ENCODE measurements at places on chromosomes 6 and 20. TPM values are rescaled to one million over a fixed set of nuclear protein-coding genes. Genes with fewer than 3 reads are reported as not detected.

The CHMP4B gene
- 34.3 TPM for total RNA-seq

The POLR1H gene
- 32.4 TPM for total RNA-seq

The CTCFL gene
- 0.42 TPM for total RNA-seq

The PARD6B gene
- 4.8 TPM for total RNA-seq

The CCN2 gene
- 3.1 TPM for total RNA-seq

The CPXM1 gene
- total RNA-seq, result 0.98 TPM

The COL12A1 gene
- 1.1 TPM for total RNA-seq

The VNN1 gene
- not detected for total RNA-seq

The FAM217A gene
- not detected for total RNA-seq

DNA sequence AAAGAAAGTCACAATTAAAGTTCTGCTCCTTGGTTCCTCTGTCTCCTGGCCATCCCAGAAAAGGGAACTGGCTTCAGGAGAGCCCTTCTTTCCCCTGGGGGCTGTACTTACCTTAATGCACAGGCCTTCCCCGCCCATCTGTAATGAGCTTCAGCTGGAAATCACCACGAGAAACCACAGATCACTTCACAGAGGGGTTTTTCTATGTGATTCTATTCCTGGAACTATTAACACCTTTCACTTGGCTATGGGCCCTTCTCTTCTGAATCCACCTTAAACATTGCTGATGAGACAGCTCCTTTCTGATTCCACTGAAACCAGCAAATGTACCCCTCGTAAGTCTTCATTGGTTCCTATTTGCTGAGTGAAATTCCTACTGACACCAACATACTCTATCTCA lies 80.7 kb downstream of the FOXF2 start:
- DNase-seq, result no peak

DNA sequence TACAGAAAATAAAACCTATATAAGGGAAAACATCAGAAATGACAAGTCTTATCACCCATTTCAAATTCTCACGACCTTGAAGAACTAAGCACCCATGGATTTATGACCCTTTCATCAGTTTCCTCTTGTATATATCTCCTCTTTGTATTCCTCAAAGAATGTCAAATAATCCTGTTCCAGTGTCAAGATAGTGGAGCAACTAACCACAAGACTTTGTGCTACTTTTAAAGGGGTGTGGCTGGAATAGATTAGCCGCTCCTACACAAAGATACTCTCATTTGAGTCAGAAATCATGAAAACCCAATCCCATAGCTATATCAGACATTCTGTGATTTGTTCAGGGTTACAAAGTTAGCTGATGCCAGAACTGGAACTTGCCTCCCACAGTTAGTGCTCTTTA lies 6.6 kb downstream of the REPS1 start:
- DNase-seq, result no peak

DNA sequence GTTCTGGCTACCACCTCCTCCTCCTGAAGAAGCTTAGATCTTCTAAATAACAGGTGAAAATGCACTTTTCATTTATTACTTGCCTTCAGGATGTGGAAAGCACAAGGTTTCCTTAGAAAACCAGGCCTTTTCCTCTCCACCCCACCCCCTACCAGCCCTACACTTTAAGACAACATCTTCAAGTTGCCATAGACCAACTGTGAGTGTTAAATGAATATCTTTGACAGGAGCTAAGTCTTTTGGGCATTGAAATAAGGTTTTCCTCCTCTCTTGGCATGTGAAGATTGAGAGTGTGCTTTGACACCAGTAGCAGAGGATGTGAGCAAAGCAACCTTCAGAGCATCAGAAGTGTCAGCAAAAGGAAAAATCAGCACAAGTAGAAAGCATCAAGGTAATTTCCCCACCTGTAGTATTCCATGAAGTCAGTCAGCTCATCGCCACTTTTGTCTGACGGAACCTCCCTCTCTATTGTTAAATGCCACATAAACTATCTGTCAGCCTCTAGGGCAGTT lies 532.3 kb upstream of the MMS22L start:
- no peak for DNase-seq

- no peak for DNase-seq
These were observed 555.5 kb downstream of the UTRN start for GRCh38 chr6:144840619-144841018.

GRCh38 chr6:24827162-24827561 lies 28.4 kb upstream of the ARMH2 start:
- peak; percentile 49 for DNase-seq

DNA sequence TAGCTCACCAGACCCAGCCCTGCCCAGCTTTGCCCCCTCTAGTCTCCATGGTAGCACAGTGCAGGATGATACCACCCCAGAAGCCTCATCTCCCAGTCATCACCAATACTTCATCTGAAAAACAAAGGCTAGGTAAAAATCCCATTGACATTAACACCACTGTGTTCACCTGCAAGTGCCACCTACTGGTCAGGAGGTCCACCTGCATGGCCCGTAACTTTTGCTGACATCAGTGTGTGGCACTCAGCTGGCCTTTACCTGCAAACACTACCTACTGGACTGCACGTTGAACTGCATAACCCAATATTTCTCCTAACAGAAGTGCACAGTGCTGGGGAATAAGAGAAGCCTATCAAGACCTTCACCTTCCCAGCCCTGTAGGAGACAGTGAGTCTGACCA lies 234.7 kb upstream of the ADGRB3 start:
- DNase-seq, result no peak

DNA sequence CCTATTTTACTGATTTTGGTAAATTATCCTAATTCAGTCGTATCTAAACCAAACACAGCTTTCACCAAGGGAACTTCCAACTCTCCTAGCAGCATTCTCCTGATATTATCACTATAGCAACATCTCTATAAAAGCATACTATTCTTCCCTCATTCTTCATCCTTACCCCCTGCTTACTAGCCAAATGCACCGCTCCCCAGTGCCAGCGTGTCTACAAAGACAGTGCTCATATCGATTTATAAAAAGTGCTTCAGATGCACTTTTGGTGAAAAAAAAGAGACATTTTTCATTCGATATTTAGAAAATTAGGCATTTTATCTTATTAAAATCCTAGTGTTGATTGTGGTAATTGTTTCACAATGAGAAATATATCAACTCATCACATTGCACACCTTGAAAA lies 74.0 kb downstream of the SYNE1 start:
- no peak for DNase-seq

- DNase-seq, result no peak
These were observed 58.7 kb downstream of the BCKDHB start for GRCh38 chr6:80165143-80165542.

- no peak for DNase-seq
These were observed 84.3 kb upstream of the ESR1 start for GRCh38 chr6:151723152-151723551.

- no peak for DNase-seq
These were observed 109.8 kb upstream of the MAN1A1 start for GRCh38 chr6:119459207-119459974.

DNA sequence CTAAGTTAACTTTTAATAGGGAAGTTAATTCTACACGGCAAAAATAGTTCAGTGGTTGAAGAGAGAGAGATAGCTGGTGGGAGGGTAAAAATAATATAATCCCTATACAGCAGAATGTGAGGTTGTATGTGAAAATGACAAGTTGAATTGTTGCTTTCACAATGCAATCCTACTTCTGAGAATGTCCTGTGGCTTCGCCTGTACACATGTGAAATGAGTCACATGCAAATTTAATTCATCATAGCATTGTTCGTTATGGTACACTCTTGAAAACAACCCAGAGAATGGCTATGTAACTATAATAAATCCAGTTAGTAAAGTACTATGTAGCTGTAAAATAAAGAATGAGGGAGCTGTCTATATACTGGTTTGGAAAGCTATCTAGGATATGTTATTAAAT lies 46.0 kb upstream of the HINT3 start:
- DNase-seq, result no peak

GRCh38 chr6:29632789-29633533 lies at the start of gene GABBR1:
TSS of gene GABBR1 (minus strand) at chr6:29633183. CDS start at chr6:29632385, 798 bp downstream.
- peak; percentile 81 for DNase-seq

All from SK-MEL-5 (cell line).